NCI-H82 (cell line): ENCODE measurements at places on chromosomes 16 and 17.

DNA sequence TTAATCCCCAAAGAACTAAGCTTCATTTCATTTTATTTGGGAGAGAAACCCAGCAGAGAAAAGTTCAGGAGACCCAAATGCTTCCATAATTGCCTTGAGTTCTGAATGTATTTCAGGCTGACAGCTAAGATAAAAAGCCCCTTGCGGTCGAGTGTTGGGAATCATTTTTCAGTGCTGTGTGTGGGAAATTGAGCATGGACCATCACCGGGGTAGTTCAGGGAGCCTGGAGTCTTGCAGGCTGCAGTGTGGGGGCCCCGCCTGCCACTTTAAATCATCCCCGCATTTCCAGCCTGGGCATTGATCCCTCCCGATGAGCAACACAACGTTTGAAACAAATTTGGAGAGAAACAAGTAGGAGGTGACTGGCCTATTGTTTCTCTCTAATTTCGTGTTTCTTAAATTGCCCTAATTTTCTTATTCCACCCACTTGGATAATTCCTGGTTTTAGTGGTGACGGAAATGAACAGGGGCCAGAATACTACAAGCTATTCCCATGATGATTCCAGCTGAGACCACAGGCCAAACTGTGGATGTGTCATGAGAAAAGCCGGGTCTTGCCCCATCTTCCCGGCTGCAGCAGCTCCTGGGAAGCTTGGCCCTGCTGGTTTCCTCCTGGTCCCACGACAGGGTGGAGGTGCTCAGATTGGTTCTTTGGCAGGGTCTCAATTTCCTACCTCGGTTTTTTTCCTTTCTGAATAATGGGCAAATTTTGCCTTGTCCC is 75.1 kb downstream of the FOXL1 start:
- DNase-seq: no peak

DNA sequence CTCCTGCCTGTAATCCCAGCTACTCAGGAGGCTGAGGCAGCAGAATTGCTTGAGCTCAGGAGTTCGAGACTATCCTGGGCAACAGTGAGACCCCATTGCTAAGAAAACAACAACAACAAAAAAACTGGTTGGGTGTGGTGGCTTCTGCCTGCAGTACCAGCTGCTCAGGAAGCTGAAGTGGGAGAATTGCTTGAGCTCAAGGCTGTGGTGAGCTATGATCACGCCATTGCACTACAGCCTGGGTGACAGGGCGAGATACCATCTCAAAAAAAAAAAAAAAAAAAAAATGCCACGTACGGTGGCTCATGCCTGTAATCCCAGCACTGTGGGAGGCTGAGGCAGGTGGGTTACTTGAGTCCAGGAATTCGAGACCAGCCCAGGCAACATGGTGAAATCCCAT is 34.1 kb downstream of the NME2 start:
- no peak for DNase-seq

GRCh38 chr16:81318711-81319110 is 3.9 kb downstream of the GAN start:
- peak; percentile 1 for DNase-seq

GRCh38 chr16:78605548-78606101 is 506.2 kb downstream of the WWOX start:
- DNase-seq: no peak
